AG04450 (cell line): ENCODE measurements at places on chromosomes 5 and 9.

DNA sequence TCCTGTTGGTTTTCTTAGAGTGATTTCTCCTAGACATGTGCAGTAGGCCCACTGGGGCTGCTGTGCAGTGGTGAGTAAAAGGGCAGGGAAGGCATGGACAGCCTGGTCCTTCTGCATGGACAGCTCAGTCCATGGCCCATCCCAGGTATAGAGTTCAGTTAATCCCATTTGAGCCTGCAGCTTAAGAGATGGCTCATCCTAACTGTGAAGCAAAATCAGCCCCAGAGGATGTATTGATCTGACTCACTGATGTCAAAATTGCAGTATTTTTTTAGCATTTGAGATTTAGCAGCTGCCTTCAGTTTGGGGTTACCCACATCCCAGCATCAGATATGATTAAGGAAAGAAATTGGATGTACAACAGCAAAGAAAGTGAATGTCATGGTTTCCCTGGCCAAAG, 93.4 kb downstream of the PDE6A start:
- DNase-seq, result no peak

DNA sequence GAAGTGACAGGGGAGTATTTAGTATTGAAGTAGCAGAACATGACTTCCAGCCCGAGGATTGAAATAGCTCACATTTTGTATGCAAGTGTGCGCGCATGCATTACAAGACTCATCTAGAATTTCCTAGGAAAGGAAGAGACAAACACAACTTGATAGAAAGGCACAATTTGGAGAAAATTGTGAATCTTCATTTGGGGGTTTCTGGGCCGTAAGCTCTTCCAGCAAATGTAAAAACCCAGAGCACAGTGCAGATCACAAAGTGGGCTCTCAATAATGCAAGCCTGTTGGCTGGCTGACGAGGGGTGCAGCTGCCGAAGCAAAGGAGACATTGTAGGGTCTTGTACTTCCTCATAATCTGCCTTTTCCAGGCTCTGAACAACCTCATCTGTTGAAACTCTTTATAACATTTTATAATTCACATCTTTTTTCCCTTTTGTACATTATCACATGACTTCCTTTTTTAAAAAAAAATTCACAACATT, 109.0 kb downstream of the BAAT start:
- no peak for DNase-seq

GRCh38 chr9:16670791-16671190, 199.7 kb downstream of the BNC2 start:
- no peak for DNase-seq

- DNase-seq, result no peak
Measured at GRCh38 chr5:170104299-170104698, 1.4 kb upstream of the FOXI1 start.
